ENCODE measurements at places on chromosomes 5 and 9.

- no peak for DNase-seq
Measured at GRCh38 chr5:5581080-5581479, 158.6 kb downstream of the ICE1 start.

GRCh38 chr9:87324613-87325194, 173.0 kb upstream of the DAPK1 start:
- peak; percentile 39 for DNase-seq

- DNase-seq = no peak
Measured at GRCh38 chr5:126364206-126364902, 58.9 kb upstream of the GRAMD2B start.

GRCh38 chr5:181151146-181151545, 3.8 kb downstream of the OR2V2 start:
- DNase-seq = no peak

GRCh38 chr5:155069961-155070360, 56.4 kb downstream of the KIF4B start:
- no peak for DNase-seq

- no peak for DNase-seq
Measured at GRCh38 chr9:69637817-69638200, 34.4 kb downstream of the APBA1 start.

DNA sequence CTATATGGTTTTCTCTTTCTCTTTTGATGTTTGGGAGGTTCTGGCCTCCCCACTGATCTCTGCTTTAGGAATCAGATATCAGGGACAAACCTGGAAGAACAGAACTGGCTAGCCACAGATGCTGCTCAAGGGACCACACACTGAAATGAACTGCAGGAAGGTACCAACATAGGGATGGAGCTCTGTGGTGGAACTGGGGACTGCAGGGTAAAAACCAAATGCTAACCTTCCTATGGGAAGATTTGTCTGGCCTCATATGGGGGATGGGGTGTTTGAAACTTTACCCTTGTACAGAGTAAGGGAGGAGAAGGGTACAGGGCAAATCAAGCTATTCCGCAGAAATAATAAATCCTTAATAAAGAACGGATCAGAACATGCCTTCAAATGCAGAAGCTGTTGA, 49.4 kb downstream of the ELOVL7 start:
- no peak for DNase-seq

GRCh38 chr9:105072476-105072875, 144.5 kb upstream of the ABCA1 start:
- no peak for DNase-seq

- DNase-seq = no peak
Measured at GRCh38 chr5:95940758-95941682, 20.6 kb downstream of the ELL2 start.

- DNase-seq = no peak
Measured at GRCh38 chr9:89841456-89841855, 236.6 kb downstream of the GADD45G start.

DNA sequence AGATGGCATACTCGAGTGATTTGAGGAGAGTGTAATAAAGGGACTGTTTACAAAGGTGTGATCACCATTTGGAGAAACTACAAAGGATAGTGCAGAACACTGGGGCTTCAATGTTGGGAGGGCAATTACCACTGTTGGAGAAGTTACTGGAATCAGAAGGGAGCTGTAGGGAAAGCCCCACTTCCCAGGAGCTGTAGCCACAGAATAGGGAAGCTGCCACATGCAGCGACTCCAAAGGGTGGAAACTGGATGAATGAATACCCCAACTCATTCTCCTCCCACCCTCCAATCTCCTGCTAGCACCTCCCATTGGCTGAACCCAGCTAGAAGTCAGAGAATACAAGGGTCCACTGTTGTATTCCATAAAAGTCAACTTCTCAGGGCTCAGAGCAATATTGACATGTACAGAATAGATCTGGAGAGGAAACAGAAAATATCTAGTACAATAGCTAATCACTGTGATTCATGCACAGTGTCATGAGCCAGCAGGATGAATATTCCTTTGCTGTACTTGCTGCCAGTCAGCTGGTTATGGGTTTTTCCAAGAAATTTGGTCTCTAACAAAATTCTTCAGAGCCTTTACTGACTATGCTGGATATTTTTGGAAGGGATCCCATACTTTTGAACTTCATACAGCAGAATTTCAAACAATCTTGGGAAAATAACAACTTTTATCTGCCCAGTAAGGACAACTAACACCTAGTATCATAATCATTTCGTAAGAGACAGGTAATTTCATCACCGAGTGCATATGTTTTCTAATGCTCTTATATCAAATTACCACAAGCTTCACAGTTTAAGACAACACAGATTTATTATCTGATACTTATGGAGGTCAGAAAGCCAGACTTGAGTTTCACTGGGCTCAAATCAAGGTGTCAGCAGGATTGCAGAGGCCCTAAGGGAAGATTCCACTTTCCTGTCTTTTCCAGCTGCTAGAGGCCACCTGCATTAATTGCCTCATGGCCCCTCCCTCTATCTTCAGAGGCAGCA, 39.6 kb downstream of the PDCD1LG2 start:
- DNase-seq = no peak

GRCh38 chr9:80091526-80091925, 519.8 kb downstream of the TLE4 start:
- no peak for DNase-seq

Measured in right kidney (tissue), 9 donors.